SK-N-DZ (cell line): ENCODE measurements at places on chromosomes 5 and 9.
A peak's percentile ranks its signal among the peaks of the same experiment; 100 is the strongest.

DNA sequence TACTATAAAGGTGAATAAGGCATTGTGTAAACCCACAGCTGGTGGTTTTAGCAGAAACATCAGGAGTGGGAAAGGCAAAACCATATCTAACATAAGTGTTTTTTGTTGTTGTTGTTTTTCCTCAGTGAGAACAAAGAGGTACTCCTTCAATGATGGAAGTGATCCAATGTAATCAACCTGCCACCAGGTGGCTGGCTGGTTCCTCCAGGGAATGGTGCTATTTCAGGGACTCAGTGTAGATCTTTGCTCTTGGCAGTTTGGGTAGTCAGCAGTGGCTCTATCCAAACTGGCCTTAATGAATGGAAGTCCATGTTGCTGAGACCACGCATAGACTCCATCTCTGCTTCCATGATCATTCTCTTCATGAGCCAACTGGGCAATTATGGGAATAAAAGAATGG lies 10.8 kb downstream of the DMRTA1 start:
- no peak for DNase-seq

GRCh38 chr9:137426018-137426681 lies 3.0 kb downstream of the NOXA1 start:
- DNase-seq = no peak

DNA sequence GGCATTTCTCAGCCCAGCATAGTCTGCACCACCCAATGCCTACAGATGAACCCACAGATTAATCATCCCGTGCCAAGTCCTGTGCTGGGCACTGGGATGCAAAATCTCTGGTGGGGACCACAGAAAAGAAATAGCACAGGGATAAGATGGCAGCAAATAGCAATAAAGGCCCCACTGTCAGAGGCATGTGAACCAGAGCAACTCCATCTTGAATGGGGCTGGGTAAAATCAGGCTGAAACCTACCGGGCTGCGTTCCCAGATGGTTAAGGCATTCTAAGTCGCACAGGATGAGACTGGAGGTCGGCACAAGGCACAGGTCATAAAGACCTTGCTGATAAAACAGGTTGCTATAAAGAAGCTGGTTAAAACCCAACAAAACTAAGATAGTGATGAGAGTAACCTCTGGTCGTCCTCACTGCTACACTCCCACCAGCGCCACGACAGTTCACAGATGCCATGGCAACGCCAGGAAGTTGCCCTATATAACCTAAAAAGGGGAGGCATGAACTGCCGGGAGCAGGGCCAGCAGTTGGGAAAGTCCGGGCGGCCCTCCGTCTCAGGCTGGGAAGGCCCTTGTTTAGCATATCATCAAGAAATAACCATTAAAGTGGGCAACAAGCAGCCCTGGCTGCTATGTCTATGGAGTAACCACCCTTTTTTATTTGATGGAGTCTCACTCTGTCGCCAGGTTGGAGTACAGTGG lies 65.2 kb downstream of the C9orf50 start:
- DNase-seq = no peak

- DNase-seq = no peak
These were observed 372.5 kb upstream of the GRIA1 start for GRCh38 chr5:153118018-153118417.

GRCh38 chr9:115008536-115009270 lies 78.3 kb upstream of the TNFSF8 start:
- no peak for DNase-seq

- DNase-seq = no peak
These were observed 97.1 kb downstream of the ENC1 start for GRCh38 chr5:74543162-74543995.

DNA sequence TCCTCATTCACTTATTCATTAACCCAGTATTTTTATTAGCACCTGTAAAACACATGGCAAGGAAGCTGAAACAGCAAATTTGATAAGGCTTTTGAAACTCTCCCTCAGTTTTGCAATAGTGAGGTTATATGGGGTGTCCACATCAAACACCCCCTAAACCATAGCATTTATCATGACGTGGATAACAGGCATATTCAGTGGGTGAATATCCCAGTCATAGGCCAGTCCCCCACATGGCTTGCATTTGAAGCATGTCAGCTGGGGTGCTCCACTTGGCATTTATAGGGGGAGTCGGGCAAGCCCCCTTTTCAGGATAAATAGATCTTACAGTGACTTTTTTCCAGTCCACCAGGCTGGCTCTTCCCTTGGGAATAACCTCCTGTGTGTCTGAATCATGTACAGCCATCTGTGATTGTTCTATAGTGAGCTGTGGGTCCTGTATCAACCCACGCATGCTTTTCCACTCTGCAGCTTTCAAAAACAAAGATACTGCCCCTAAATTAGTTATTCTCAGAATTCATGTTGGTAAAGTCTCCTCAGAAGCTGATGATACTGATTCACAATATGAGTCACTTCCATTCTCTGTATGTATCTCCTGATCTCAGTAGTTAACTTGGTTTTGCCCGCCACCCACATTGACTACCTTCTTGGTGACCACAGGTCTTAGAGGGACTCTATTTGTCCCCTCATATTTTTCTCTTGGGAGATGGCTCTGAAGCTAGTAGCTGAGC lies 84.4 kb upstream of the SPIN1 start:
- DNase-seq = no peak

DNA sequence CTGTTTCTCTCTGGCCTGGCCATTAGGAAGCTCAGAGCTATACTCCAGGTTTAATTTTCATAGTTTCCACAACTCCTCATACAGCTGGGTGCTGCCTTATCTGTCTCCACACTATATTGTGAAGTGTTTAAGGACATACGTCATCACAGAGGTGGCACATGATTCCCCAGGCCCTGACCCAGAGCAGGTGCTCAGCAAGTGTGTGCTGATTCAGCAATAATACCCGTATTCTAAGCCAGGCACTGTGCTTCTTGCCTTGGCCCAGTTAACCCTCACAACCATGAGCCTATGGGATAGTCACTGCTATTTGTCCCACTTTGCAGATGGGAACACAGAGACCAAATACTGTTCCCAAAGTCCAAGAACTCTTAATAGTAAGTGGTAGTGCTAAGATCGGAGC lies 93.5 kb upstream of the SMIM23 start:
- no peak for DNase-seq

- peak; percentile 74 for DNase-seq
These were observed 1.5 kb upstream of the OLFM1 start for GRCh38 chr9:135085830-135086546.

DNA sequence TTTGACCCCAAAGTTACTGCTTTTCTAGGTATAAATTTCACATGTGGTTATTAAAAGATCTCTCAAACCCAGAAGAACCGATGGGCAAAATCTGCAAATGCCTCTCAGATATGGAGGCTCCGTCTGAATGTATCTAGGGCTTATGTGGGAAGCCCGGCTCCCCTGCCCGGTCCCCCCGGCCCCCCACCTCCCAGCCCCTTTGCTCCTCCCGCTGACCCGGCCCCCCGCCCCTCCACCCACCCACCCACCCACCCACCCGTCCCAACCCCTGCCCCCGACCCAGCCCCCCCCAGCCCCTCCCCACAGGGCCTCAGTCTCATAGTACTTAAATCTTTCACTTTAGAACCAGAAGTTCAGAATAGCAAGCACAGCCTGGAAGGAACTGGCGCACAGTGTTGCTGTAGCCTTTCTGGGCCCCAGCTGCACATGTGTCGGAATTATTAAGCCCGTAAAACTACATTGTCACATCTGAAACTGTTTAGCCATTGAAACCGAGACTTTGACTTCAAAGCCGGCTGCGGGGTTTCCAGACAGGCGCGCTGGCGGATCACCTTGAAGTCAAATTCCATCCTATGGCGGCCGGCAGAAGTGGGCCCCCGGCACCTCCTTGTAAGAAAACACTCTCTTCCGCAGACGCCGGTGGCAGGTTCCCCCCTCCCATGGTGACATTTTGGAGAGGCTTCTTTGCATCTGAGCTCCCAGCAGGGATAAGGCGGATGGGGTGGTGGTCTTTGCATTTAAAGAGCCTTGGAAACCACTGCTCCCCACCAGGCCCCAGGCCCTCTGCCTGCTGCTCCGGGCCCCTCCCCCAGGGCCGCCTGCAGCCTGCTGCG lies 12.8 kb downstream of the NKD2 start:
- no peak for DNase-seq

GRCh38 chr9:109270971-109271925 lies 49.6 kb downstream of the EPB41L4B start:
- no peak for DNase-seq
